Activated T-cell treated with anti-CD3 and anti-CD28 coated beads, Interleukin-2, amount 50 U/mL, for 72 hours (primary cell): ENCODE measurements at places on chromosomes 12 and 14.
A peak's percentile ranks its signal among the peaks of the same experiment; 100 is the strongest.

GRCh38 chr14:77305696-77306095 lies 15.0 kb downstream of the POMT2 start:
- no peak for DNase-seq
- H3K36me3 ChIP-seq: no peaks in the 10 kb centered on the region
- H3K27ac ChIP-seq: no peak overlapping the region
- H3K4me3 ChIP-seq: no peak overlapping the region
- no peaks in the 10 kb centered on the region for H3K27me3 ChIP-seq
- H3K4me1 ChIP-seq: peaks cover 60% of the 10 kb centered on the region

GRCh38 chr12:88006351-88006750 lies 22.9 kb downstream of the C12orf50 start:
- H3K4me1 ChIP-seq: no peaks in the 10 kb centered on the region
- DNase-seq: no peak
- H3K36me3 ChIP-seq: no peaks in the 10 kb centered on the region
- H3K4me3 ChIP-seq: no peak overlapping the region
- no peak overlapping the region for H3K27ac ChIP-seq

- H3K27ac ChIP-seq: no peak overlapping the region
- no peak overlapping the region for H3K4me3 ChIP-seq
- H3K27me3 ChIP-seq: peaks cover 6% of the 10 kb centered on the region
- H3K36me3 ChIP-seq: no peaks in the 10 kb centered on the region
Observed at GRCh38 chr12:65495233-65495632, 216.8 kb downstream of the MSRB3 start.

DNA sequence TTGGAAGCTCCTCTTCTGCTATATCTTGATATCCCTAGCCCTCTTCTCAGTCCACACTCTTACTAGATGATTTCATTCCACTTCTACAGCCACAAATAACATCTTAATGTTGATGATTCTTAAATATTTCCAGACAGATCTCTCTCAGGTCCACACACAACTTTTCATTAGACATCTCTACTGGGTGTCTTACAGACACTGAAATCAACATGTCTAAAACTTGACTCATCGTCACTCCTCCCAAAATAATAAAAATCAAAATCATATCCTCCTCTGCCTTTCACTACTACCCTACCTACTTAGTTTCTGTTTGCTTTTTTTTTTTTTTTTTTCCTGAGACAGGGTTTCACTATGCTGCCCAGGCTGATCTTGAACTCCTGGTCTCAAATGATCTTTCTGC lies 11.9 kb downstream of the PRDM4 start:
- no peaks in the 10 kb centered on the region for H3K27me3 ChIP-seq
- DNase-seq: no peak
- no peaks in the 10 kb centered on the region for H3K4me1 ChIP-seq
- no peak overlapping the region for H3K4me3 ChIP-seq
- H3K27ac ChIP-seq: no peak overlapping the region

DNA sequence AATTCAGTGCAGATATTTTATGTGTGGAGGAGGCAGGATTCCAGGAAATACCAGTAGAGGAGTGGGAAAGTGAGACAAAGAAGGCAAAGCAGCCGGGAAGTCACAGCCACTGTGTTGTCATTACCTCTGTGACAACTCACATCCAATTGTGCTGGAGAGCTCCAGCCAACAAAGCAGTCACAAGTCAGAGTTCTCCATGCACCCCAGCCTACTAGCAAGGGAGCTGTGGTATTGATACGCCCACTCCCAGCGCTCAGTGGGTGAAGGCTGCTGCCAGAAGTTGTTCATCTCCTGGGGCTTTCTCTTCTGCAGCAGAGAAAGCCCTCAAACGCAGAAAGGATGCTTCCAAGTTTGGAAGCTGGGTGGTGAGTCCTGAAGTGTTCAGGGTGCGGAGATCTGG lies 93.9 kb downstream of the DICER1 start:
- peaks cover 7% of the 10 kb centered on the region for H3K27me3 ChIP-seq
- H3K4me3 ChIP-seq: no peak overlapping the region
- DNase-seq: no peak
- H3K4me1 ChIP-seq: peaks cover 10% of the 10 kb centered on the region

DNA sequence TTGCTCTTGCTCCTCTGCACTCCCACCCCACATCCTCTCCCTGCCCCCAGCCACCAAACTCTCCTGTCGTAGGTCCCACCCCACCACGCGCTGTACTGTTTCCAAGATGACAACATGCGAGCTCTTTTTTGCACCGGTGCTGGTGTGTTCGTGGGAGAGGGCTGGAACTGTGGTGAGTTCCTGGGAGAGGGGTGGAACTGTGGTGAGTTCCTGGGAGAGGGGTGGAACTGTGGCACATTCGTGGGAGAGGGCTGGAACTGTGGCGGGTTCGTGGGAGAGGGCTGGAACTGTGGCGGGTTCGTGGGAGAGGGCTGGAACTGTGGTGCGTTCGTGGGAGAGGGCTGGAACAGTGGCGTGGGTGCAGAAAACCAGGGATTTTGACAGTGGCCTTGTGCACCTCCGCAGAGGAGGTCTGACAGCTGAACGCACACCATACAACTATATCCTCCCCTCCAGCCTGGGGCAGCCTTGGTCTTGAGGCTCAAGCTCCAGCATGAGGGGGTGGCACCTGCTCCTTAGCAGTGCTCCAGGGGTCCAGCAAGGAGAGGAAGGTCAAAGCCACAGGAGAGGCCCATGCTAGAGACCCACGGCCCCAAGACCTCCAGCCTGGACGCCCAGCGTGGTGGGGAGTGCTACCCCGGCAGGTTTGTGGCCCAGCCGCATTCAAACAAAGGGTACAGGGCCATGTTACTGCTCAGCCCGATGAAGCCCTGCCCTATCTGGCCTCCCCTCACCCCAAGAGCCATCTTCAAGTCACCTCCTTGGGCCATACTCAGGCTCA lies 50.1 kb downstream of the ACTN1 start:
- peaks cover 45% of the 10 kb centered on the region for H3K4me1 ChIP-seq
- H3K27me3 ChIP-seq: no peaks in the 10 kb centered on the region
- peak; percentile 18 for DNase-seq
- H3K36me3 ChIP-seq: peaks cover 23% of the 10 kb centered on the region
- peak overlapping the region; percentile 68 for H3K4me3 ChIP-seq
- H3K27ac ChIP-seq: peak overlapping the region; percentile 52

DNA sequence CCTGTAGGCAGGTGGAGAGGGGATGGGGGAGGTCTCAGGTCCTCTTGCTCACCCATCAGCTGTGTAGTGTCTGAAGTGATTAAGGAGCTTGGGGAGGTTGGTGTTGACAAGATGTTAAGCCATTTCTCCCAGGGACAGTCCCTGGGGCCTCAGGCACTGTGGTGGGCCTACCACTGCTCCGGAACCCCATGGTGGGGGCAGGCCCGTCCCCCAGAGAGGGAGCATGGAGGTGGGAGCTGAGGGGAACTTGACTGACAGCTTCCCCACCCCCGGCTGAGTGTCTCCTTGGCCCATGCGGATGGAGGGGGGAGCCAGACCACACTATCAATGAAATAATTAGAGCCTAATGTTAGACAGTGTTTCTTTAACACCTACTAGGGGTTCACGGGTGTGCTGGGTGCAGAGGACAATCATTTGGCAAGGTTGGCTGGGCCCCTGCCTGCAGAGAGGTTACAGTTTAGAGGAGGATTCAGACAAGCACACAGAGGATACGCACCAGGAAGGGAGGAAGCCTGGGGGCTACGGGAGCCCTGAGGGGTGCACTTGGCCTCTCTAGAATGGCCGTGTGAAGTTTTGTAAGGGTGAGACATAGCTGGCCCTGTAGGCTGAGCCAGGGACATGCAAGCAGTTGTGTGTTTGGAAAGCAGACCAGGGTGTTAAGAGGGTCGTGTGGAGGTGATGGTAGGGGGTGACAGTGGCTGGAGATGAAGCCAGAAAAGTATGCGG lies 19.3 kb upstream of the KRT80 start:
- peaks cover 26% of the 10 kb centered on the region for H3K27me3 ChIP-seq
- no peaks in the 10 kb centered on the region for H3K36me3 ChIP-seq
- no peak overlapping the region for H3K27ac ChIP-seq
- H3K4me1 ChIP-seq: no peaks in the 10 kb centered on the region
- DNase-seq: no peak

- H3K27ac ChIP-seq: no peak overlapping the region
- H3K4me3 ChIP-seq: no peak overlapping the region
- no peaks in the 10 kb centered on the region for H3K36me3 ChIP-seq
- no peaks in the 10 kb centered on the region for H3K27me3 ChIP-seq
Observed at GRCh38 chr14:77076113-77076631, 21.9 kb upstream of the CIPC start.

GRCh38 chr12:93862424-93862823 lies 185.2 kb downstream of the CRADD start:
- H3K36me3 ChIP-seq: peaks cover 14% of the 10 kb centered on the region
- peaks cover 26% of the 10 kb centered on the region for H3K4me1 ChIP-seq
- no peak overlapping the region for H3K4me3 ChIP-seq
- H3K27me3 ChIP-seq: no peaks in the 10 kb centered on the region
- H3K27ac ChIP-seq: no peak overlapping the region

GRCh38 chr12:8956772-8957171 lies 7.3 kb upstream of the M6PR start:
- peaks cover 64% of the 10 kb centered on the region for H3K4me1 ChIP-seq
- no peak for DNase-seq
- H3K36me3 ChIP-seq: peaks cover 8% of the 10 kb centered on the region
- no peak overlapping the region for H3K27ac ChIP-seq
- H3K4me3 ChIP-seq: peak overlapping the region; percentile 7
- no peaks in the 10 kb centered on the region for H3K27me3 ChIP-seq

- peak overlapping the region; percentile 88 for H3K4me3 ChIP-seq
- DNase-seq: no peak
- peaks cover 4% of the 10 kb centered on the region for H3K36me3 ChIP-seq
- peaks cover 77% of the 10 kb centered on the region for H3K4me1 ChIP-seq
Observed at GRCh38 chr12:111408686-111409402, 3.1 kb downstream of the SH2B3 start.

- H3K4me1 ChIP-seq: no peaks in the 10 kb centered on the region
- peak; percentile 10 for DNase-seq
- no peak overlapping the region for H3K4me3 ChIP-seq
- H3K27me3 ChIP-seq: no peaks in the 10 kb centered on the region
Observed at GRCh38 chr12:95633049-95633731, 81.9 kb upstream of the USP44 start.

GRCh38 chr14:68730811-68731425 lies 61.9 kb downstream of the ZFP36L1 start:
- H3K27ac ChIP-seq: no peak overlapping the region
- peaks cover 61% of the 10 kb centered on the region for H3K4me1 ChIP-seq
- no peaks in the 10 kb centered on the region for H3K36me3 ChIP-seq
- no peaks in the 10 kb centered on the region for H3K27me3 ChIP-seq

DNA sequence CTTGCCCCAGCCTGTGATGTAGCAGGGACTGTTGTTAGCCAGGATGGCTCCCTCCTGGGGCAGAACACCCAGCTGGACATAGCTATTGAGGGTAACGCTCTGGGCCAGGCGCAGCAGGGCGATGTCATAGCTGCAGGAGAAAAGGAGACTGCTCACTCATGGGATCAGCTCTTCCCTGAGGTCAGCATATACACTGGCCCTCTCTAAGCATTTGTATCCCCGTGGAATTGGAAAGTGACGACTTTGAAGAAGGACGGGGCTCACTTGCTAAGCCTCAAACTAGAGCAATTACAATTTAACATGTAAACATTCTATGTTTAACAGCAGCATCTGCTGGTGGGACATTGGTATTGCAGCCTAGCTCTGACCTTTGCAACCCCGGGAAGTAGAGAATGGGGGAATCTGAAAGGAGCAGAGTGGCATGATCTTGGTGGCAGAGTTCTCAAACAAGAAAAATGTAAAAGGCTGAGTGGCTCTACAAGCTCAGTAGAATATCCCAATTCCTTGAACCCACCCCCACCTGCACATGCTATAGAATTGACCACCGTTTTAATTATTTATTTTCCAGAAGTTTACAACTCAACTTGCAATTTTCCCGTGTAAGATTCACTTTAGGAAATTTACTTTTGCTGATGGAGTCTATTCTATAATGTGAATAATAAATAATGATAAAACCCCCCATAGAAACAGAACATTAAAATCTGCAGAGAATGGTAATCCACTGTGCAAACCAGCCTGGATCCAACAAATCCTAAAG lies 5.0 kb downstream of the CELA1 start:
- DNase-seq: peak; percentile 75
- H3K27ac ChIP-seq: no peak overlapping the region
- peak overlapping the region; percentile 60 for H3K4me3 ChIP-seq

GRCh38 chr12:117738233-117738632 lies 230.6 kb downstream of the KSR2 start:
- no peaks in the 10 kb centered on the region for H3K36me3 ChIP-seq
- H3K27ac ChIP-seq: no peak overlapping the region
- no peak for DNase-seq
- H3K4me3 ChIP-seq: no peak overlapping the region
- no peaks in the 10 kb centered on the region for H3K27me3 ChIP-seq

DNA sequence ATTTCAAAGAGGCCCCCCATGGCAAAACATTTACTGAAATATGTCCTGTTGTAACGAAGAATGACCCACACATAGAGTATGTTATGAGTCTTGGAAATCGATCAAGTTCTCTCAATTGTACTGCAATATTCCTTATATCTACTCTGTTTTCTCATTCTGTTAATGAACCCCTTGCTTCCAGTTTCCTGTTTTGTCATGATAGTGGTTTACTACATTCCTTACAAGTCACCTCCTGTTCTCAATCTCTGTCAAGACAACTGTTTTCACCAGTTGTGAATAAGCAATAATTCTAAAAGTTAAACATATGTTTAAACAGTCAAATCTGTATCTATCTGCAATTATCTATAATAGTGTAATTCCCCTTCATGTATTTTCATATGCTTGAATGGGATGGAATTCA lies 16.4 kb upstream of the ARID2 start:
- no peaks in the 10 kb centered on the region for H3K4me1 ChIP-seq
- no peaks in the 10 kb centered on the region for H3K27me3 ChIP-seq
- no peak overlapping the region for H3K27ac ChIP-seq

- no peak for DNase-seq
- H3K36me3 ChIP-seq: peaks cover 12% of the 10 kb centered on the region
- H3K4me1 ChIP-seq: peaks cover 3% of the 10 kb centered on the region
- H3K27me3 ChIP-seq: no peaks in the 10 kb centered on the region
- H3K4me3 ChIP-seq: no peak overlapping the region
Observed at GRCh38 chr12:112164011-112164660, 38.8 kb downstream of the TRAFD1 start.

DNA sequence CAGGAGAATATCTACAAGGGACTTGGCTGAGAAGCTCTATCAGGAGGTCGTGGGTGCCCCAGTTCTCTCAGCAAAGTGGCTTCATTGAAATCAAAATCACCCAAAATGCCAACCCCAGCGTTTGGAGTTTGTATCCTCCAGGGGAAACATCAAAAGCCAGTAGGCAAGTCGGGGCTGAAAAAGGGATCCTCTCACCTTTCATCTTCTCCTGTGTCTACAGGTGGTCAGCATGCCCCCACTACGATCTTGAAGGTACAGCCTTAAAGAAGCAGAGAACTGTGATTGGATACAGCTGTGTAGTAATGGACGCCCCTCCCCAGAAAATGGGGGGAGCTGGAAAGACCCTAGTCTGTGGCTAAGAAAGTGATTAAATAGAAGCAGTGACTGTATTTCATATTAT lies 22.2 kb downstream of the HRK start:
- peaks cover 53% of the 10 kb centered on the region for H3K27me3 ChIP-seq
- H3K36me3 ChIP-seq: no peaks in the 10 kb centered on the region
- DNase-seq: no peak
- H3K4me1 ChIP-seq: peaks cover 19% of the 10 kb centered on the region

- peaks cover 13% of the 10 kb centered on the region for H3K4me1 ChIP-seq
- H3K27me3 ChIP-seq: no peaks in the 10 kb centered on the region
- no peak overlapping the region for H3K4me3 ChIP-seq
- H3K36me3 ChIP-seq: no peaks in the 10 kb centered on the region
- no peak overlapping the region for H3K27ac ChIP-seq
Observed at GRCh38 chr12:93882763-93883162, 205.6 kb downstream of the CRADD start.

- no peaks in the 10 kb centered on the region for H3K4me1 ChIP-seq
- peaks cover 8% of the 10 kb centered on the region for H3K27me3 ChIP-seq
- no peak for DNase-seq
- H3K27ac ChIP-seq: no peak overlapping the region
- H3K36me3 ChIP-seq: no peaks in the 10 kb centered on the region
Observed at GRCh38 chr12:93148412-93148811, 219.3 kb upstream of the EEA1 start.
